Caudate nucleus (tissue), 63 donors: ENCODE measurements at places on chromosomes 12 and 14.

- DNase-seq, result no peak
Observed at GRCh38 chr12:1639538-1639937, 10.5 kb downstream of the WNT5B start.

- no peak for DNase-seq
Observed at GRCh38 chr14:99191395-99192027, 80.5 kb downstream of the BCL11B start.

DNA sequence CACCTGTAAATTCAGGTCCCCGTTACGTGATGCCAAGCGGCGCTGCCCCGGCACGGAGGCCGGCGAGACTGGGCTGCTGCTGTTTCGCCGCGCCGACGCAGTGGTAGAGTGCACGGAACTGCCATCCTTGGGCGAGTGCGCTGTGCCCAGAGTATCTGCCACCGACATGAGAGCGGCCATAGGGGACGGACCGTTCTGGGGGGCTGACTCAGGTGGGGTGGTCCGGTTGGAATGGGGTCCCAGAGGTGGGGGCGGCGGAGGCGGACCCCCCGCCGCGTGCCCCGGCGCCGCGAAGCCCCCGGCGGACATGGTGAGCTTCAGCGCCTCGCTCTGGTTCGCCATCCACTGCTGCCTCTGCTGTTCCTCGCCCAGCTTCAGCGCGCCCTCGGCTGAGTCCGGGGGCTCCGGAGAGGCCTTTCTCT lies 2.8 kb downstream of the IRF2BPL start:
- no peak for DNase-seq

- no peak for DNase-seq
Observed at GRCh38 chr14:21543521-21543960, 17.4 kb upstream of the SALL2 start.

GRCh38 chr14:21669284-21669683 lies 4.3 kb downstream of the OR4E1 start:
- no peak for DNase-seq

GRCh38 chr12:78756936-78757335 lies 107.6 kb upstream of the SYT1 start:
- DNase-seq, result no peak

DNA sequence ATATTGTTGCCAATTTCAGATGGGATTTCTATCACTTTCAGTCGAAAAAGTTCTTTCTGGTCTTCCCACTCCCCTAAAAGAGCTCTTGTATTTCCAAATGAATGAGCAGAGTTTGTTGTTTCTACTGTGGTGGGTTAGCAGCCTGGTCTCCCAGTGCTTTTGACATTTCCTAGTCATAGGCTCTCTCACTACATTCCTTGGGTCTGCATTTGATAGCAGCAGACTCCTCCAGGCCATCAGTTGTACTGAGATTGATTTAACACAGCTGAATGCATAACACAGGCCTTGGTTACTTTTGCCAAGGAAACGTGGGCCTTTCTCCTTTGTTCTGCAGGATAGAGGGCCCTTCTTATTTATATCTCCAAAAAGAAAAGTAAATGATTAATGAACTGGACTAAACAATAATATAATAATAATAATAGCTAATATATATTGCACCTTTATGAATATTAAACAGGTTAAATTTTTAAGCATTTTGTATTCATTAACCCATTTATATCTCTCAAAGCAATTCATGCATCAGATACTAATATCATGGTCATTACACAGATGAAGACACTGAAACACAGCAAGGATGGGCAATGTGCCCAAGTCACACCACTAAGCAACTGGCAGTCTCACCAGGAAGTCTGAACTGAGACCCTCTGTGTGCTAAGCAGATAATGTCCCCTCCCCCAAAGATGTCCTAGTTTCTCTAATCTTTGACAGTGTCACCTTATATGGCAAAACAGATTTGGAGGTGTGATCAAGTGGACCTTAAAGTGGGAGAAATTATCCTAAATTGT lies 1579.2 kb downstream of the AACS start:
- no peak for DNase-seq

DNA sequence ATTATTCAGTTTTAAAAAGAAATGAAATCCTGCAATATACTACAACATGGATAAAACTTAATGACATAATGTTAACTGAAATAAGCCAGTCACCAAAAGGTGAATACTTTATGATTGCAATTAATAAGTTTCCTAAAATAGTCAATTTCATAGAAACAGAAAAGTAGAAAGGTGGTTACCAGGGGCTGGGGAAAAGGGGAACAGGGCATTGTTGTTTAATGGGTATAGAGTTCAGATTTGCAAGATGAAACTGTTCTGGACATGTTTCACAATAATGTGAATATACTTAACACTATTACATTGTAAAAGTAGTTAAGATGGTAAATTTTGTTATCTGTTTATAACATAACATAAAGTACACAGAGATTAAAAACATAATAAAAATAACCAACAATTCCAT lies 550.9 kb downstream of the CCER1 start:
- DNase-seq, result no peak

DNA sequence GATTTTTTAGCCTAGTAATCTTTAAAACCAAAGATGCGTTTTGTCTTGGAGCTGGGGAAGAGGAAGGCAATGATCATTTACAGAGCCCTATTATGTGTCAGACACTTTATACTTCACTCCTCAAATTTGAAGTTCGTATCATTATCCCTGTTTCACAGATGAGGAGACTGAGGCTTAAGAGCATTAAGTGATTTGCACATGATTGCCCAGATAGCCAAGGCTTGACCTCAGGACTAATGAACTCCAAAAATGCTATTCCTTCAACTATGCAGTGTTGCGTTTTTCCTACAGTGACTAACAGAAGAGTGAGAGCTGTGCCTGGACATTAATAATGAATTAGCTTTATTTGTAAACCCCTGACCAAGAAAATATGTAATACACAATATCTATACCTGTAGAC lies 136.8 kb upstream of the EEA1 start:
- DNase-seq, result no peak

GRCh38 chr12:61870658-61871484 lies 389.3 kb upstream of the USP15 start:
- DNase-seq, result no peak

GRCh38 chr14:33814010-33814409 lies 136.9 kb downstream of the EGLN3 start:
- DNase-seq, result no peak

DNA sequence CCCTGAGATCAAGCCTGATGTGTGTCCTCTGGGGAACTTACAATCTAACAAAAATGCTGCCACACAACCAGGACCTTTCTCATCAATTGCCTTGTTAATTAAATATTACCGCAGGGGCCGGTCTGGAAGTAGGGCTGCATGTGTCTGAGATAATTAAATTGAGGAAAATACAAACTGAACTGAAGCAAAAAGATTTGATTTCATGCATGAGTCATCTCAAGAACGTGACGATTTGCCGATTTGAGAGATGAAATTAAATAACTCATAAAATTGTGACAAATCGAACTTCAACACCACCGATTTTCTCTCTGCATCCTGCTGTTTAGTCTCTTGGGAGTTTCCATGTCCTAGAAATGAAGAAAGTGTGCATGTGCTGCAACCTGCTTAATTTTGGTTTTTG lies 94.6 kb upstream of the DAAM1 start:
- DNase-seq, result no peak

DNA sequence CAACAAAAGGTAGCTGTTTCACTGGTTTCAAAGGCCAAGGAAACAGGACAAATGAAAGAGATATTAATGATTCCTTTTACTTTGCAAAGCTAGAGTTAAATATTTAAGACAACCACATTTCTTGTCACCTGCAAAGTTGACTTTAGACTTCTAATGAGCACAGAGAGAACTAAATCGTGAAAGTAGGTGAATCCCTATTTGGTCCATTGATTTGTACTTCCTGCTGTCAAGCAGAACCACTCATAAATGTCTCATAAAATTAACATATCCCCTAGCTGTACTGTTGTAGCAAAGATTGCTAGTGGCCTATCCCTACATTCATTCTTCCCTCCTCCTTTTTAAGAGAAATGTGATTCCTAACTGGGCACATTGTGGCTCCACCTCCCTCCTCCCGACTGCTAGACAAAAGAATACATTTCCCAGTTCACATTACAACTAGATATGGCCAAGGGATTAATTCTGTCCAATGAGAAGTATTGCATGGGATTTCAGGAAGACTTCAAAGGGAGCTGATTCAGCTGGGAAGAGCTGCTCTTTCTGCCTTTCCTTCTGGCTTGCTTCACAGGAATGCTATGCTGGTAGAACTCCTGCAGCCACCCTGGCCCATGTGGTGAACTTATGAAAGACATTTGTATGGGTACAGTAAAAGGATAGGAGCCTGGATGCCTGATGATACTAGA lies 227.5 kb upstream of the ABCD2 start:
- no peak for DNase-seq

DNA sequence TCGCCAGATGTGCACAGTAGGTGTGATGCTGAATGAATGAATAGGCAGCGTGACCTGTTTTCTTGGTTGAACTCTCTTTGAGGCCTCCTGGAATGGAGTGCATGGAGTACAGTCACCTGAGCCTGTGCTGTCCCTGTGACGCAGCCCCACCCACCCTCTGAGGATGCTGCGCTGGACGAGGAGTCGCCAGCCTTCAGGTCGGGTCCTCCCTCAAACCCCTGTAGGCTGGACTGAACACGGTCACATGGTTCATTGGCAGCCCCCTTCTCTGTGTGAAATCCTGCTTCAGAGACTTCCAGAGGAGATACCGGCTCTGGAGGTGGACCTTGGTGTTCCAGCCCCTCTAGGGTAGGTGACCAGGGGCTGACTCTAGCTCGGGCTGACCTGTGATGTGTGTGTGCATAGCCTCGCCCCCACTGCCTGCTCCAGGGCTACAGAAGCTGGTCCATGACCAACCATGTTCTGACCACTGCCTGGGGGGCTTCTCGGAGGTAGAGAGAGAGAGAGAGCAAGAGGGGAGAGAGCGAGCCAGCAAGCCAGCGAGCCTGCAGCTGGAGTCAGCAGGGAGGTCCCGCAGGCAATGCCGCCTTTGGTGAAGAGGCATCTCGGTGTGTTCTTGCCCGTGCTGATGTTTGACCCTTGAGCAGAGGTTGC lies 158.0 kb upstream of the RTL1 start:
- no peak for DNase-seq

DNA sequence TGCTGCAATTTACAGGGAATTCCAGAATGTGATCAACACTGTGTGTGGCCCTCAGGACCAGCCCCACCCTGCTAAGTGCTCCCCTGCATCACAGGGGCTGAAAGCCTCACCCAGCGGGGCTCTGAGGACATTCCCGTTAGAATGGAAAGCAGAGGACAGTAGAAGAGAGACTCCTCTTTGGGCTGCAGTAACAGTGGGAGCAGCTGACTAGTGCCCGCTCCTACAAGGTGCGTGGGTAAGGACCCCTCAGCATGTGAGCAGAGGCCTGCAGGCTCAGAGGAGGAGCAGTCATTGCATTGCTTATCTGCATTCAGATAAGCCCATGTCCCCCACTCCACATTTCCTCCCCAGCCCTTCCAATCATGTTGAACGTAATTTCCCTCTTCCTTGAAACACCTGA lies 120.1 kb downstream of the ITPR2 start:
- DNase-seq, result no peak
